ENCODE measurements at places on chromosomes 12 and 14.
A peak's percentile ranks its signal among the peaks of the same experiment; 100 is the strongest.

- peak; percentile 75 for DNase-seq
These were observed 68.2 kb upstream of the E2F7 start for GRCh38 chr12:77133566-77133965.

DNA sequence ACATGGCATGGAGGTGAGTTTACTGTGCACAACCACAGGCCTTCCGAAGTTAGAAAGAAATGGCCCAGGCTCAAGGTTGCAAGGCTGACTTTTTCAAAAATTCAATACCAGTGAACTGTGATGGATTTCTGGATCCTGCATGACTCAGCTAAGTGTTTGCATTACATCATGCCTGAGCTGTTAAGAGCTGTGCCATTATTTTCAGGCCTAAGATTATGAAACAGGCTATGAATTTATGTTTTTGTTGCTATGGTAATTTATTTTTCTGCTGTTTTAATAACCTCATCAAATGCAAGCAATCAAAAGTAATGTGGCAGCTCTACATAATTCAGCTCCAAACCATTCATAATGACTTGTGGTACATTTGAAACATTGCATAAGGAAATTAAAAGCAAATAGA, 457.7 kb upstream of the TMEM132C start:
- DNase-seq: peak; percentile 85

DNA sequence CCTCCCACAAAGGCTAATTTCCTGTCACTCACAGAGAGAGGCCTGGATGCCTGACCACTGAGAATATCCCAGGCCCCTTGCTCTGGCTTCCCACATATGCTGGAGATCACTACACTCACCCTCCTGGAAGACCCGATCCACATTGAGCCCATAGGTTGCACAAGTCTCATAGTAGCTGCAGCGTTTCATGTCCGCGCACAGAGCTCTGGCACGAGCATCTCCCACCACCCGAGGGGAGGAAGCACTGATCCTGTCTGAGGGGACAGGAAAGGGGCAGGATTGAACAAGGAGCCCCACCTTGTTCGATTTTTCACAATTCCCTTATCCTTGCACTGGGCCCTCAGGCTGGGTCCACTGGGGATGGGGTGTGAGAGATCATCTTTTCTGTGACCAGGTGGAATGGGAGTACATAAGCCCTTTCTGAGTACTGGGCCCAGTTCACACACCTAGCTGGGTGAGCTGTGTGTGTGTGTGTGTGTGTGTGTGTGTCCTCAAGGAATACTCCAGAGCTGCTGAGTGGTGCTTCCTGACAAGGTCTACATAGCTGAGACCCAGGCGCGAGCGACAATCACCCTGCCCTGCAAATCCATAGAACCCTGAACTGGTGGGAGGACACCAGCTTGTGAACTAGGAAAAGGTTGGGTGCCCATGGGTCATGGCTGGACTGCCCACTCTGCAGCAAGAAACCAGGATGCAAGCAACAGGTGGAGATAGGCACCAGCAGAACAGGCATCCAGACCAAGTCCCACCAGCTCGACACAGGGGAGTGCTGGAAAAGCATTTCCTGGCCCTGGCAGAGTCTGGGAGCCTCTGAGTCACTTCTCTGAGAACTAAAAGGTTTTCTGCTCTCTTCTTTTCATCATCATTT, 5.6 kb downstream of the AGAP2 start:
- DNase-seq: no peak

GRCh38 chr14:62501021-62501750, 544.1 kb downstream of the KCNH5 start:
- no peak for DNase-seq

- peak; percentile 65 for DNase-seq
These were observed 23.0 kb downstream of the PDE6H start for GRCh38 chr12:14995583-14996425.

All from fibroblast of skin of back (primary cell).